ENCODE measurements at places on chromosomes 11 and 22.

DNA sequence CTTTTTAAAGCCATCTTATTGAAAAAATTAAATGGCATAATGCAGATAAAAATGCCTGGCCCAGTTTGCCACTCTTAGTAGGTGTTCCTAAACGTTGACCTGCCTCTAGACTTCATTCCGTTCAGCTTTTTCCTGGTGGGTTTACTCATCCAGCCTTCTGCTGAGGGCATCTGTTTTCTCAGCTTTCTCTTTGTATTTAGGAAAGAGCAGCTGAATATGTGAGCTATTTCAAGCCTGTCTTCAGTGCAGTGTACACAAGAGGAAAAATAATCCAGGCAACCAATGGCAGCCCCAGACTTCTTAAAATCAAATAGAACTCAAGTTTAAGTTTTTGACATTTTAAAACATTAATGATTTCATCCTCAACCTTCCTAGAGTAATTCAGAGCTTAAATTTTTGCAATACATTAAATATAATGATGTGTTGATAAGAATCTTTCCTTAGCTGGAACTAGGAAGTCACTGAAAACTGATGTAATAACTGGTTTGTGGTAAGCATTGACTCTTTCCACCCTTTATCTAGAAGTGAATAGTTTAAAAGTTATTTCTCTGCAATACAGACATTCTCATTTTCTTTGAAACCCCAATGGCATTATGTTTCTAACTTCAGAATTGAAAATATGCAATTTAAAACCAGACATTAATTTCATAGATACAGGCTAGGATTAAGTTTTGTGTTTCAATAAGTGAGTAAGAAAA, 165.4 kb downstream of the AASDHPPT start:
- no peak for DNase-seq

DNA sequence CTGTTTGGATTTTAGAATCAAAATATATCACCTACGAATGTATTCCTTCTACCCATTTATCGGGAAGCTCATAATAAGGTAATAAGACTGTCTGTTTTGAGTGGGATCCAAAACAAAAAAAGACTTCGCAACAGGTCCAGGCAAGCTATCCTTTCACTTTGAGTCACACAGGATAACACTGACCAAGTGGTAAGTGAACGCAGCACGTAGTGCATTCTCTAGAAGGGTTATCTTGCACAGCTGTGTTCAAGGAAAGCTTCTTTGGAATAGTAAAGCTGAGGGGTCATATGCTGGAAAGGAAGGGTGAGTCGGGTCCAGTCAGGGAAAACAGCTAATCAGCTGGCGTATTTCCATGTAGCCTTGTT, 22.3 kb upstream of the NRGN start:
- no peak for DNase-seq

GRCh38 chr11:116861539-116861938, 24.1 kb upstream of the APOA1 start:
- DNase-seq: no peak

GRCh38 chr11:61011950-61012736, 40.7 kb downstream of the CD6 start:
- no peak for DNase-seq

DNA sequence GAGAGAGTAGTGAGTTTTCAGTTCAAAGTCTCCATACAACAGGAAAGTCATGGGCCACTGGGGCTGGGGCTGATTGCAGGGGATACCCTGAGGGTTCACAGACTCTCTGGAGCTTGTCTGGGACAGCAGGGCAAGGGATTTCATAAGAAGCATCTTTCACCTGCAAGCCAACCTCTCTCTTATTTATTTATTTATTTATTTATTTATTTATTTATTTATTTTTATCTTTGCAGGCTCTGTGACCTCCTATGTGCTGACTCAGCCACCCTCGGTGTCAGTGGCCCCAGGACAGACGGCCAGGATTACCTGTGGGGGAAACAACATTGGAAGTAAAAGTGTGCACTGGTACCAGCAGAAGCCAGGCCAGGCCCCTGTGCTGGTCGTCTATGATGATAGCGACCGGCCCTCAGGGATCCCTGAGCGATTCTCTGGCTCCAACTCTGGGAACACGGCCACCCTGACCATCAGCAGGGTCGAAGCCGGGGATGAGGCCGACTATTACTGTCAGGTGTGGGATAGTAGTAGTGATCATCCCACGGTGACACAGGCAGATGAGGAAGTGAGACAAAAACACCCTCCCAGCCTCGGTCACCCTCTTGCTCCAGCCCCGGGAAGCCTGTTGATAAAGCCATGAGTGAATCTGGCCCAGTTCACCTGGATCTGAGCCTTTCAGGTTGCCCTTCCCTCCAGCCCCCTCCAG, 68.4 kb downstream of the GGTLC2 start:
- no peak for DNase-seq

DNA sequence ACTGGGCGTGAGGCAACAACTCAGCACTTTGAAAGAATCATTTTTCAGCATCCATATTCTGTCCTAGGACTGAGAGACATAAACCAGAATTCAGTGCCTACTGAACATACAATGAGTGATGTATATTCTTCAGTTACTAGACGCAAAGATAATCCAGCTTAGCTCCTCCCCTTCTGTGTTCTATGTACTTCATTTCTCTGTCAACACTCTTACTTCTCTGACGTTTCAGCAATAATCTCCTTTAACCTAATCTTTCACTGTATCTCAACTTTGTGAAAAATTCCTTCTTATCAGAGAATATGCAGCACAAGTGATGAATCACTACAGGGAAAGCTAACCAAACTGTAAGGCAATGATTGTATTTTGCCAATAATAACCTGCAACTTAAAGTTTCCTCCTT, 2.5 kb upstream of the OR51B5 start:
- DNase-seq: no peak

- no peak for DNase-seq
Observed at GRCh38 chr11:119055901-119056300, 1.1 kb downstream of the HYOU1 start.

DNA sequence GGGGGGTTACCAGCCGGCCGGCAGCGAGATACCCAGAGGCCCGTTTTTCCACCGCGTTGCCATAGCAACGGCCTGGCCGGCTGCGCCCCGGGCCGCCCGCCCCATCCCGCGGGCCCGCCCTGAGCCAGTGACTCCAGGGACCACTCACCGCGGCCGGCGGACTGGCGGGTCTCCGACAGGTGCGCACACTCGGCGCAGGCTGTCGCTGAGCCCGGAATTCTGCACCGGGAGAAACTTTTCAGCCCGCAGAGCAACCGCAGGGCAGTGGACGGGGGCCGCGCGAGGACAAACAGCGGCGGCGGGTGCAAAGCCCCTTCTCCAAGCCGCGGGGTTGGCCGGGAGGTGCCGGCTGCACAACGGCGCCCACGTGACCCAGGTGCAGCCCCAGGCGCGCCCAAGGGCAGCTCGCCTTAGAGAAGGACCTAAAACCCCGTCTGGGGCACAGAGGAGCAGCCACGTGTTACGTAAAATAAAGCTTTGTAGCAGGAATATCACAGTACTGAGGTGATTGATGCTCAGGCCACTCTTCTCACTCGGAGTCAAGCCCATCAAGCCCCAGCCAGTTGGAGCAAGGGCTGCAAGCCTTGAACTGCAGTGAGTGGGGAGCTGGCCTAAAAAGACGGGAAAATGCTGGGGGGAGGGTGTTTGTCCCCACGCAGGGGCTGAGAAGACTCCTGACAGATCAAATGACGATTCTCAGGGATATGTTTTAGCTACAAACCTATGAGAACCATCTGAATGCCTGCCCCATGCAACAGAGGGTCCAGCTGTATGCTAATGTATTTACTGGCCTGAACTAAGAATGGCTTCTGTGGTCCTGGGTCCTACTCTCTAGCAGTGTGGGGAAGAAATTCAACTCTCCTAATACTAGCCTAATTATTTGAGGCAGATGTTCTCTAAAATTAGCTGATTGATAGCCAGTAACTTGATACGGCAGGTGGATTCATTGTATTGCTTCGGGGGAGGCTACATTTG, at the start of gene STK33:
Gene STK33 (minus strand): TSS at position 294 of the 975 bp plus-strand sequence. CDS start 119,323 bp downstream, outside the sequence.
- peak; percentile 69 for DNase-seq

DNA sequence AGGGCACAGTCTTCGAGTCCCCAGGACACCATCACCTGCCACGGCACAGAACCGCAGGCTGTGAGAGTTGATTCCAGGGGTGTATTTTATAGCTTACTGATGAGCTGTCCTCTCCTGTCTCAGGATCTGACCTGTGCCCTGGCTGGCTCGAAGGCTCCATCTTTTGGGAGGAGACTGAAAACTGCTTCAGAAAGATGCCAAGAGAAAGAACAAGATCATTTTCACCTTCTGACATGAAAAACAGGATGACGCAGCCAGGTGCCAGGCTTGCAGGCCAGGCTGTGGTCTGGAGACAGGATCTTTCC, 2.2 kb downstream of the MRGPRD start:
- no peak for DNase-seq

Measured in NCI-H1930 (cell line).